HS-27A (cell line): ENCODE measurements at places on chromosomes 5 and 9.
A peak's percentile ranks its signal among the peaks of the same experiment; 100 is the strongest.

DNA sequence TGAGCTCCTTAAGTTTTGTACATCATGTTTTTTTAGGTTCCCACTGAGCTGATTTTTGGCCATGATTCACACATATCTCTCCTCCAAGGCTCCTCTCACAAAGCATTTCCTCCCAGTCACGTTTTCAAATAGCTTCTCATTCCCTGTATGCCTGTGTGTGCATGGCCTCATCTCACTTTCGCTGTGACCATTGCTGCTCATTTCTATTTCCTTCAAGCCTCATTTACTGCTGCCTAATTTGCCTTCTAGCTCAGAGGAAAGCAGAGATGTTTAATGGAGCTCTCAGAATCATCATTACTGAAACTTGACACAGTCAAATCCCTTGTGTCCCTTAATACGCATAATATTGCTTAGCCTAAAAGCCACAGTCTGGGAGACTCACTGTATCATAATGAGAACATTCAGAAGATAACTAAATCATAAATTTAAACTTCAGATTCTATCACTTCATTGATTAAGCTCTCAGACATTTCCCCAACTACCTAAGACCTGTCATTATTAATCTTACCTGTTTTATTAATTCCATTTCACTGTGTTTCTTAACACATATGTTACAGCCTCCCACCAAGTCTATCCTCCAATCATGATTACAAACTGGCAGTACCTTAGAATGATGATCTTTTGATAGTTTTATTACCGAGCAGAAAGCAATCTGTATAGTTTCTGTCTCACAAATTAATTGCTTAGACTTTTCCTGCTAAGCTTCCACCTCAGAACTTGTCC lies 278.3 kb upstream of the PTGER4 start:
- DNase-seq, result no peak

DNA sequence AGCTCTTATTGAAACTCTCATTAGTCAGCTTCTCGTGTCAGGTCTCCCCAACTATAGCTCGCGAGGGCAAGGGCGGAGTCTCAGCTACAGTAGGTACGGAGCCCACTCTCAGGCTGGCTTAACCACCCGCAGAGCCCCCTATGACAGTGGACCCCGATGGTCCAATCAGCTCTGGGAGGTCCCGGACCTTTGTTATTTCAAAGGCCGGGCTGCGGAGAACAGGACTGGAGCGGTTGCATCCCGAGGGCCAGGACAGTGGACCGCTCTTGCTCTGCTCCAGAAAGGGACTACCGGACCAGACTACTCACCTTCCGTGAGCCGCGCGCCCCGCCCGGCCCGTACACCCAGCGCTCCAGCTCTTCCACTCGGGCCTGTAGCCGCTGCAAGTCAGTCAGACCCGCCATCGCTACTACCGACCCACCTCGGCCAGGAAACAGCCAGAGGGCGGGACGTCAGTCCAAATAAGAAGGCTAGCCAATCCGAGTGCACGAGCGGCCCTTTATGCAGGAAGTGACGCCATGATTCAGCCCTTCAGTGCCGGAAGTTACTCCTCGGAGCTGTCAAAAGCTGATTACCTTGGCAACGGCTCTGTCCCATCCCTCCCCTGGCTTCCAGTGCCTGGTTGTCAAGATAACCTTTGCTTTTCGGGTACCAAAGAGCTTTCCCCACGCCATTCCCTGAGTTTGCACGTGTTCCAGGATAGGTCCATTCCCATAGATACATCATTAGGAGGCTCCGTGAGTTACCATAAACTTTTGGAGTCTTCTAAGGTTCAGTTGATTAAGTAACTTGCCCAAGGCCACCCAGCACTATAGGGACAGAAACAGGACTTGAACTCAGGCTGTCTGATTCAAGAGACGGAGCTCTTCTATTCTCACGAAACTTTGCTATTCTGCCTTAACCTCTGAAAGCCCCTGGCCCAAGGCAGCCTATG lies at the start of gene DCTN3:
Gene DCTN3, minus strand, starts transcription at position 435 of the 934 bp plus-strand sequence. Its CDS starts 31 bp downstream, at position 404.
- peak; percentile 88 for DNase-seq

GRCh38 chr5:177404641-177405179 lies 4.2 kb upstream of the PFN3 start:
- DNase-seq, result no peak

DNA sequence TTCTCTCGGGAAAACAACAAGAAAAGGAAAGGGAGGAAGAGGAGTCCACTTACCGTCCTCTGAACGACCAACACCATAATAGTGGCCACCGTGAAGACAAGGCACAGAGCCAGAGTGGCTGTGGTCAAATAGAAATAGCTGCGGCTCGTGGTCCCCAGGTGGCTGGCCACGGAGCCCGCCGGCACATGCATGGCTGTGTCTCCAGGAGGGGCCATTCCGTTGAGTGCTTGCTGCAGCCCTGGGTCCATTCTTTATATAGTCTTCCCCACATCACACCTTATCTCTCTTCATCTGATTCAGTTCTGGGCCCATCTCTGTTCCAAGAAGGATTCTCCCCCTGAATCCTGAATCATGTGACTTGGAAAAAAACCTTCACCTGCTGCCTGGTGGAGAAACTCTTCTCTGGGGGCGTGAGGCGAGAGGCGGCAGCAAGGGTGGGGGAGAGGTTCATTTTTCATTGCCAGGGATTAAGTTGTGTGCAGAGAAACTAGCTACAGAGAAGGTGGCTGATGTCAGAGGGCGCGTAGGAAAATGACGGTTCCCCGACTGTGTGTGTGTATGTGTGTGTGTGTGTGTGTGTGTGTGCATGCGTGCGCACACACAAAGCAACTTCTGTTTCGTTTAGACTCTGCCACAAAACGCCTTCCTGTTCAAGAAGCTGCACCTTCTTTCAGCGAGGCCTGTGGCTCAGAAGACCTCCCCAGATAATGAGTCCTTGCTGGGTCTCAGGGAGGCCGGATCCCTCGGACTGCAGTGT lies at the start of gene TNFSF8:
Gene TNFSF8, minus strand, starts transcription at position 536 of the 757 bp plus-strand sequence. Its CDS starts 288 bp downstream, at position 248.
- DNase-seq, result no peak

- no peak for DNase-seq
These were observed 76.8 kb downstream of the STK10 start for GRCh38 chr5:172110921-172111851.

GRCh38 chr9:137454145-137454596 lies 5.0 kb downstream of the NSMF start:
- no peak for DNase-seq

GRCh38 chr5:149887622-149888183 lies 56.9 kb downstream of the PDE6A start:
- DNase-seq, result peak; percentile 58

- DNase-seq, result no peak
These were observed 114.7 kb downstream of the GDNF start for GRCh38 chr5:37725185-37725584.

DNA sequence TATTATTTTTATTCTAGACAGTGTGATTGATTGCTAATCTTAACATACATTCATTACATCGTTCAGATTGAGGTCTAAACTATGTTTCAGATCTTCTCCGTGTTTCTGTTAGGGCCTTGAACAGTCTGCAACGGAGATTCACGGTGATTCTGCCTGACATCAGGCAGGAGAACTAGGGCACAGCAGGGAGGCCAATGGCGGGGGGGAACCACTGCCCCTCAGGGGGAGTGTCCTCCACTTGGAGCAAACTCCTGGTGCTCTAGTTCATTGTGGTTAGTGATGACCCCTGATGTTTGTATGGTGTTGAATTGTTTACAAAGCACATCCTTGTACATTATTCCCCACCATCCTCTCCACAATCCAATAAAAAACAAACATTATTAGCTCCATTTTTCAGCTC lies 173.5 kb downstream of the ZNF608 start:
- DNase-seq, result no peak

GRCh38 chr9:35923927-35924763 lies 14.9 kb downstream of the SPAAR start:
- DNase-seq, result peak; percentile 83

DNA sequence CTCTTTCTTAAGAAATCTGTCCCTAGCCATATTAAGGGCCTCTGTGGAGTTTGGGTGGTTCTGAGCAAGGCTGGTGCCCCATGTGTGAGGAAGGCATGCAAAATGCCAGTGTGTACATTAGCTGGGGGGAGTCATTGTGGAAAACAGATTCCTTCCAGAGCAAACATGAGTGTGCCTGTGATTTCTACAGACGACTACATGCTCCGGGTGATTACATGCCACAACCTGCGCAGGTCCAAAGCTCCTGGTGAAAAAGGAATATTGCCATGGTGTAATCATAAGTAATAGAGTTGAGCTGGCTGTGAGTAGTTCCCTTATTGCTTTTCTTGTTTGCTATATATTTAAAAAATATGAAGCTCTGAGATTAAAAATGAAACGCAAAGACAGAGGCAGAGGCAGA lies 102.1 kb downstream of the ACER2 start:
- no peak for DNase-seq

DNA sequence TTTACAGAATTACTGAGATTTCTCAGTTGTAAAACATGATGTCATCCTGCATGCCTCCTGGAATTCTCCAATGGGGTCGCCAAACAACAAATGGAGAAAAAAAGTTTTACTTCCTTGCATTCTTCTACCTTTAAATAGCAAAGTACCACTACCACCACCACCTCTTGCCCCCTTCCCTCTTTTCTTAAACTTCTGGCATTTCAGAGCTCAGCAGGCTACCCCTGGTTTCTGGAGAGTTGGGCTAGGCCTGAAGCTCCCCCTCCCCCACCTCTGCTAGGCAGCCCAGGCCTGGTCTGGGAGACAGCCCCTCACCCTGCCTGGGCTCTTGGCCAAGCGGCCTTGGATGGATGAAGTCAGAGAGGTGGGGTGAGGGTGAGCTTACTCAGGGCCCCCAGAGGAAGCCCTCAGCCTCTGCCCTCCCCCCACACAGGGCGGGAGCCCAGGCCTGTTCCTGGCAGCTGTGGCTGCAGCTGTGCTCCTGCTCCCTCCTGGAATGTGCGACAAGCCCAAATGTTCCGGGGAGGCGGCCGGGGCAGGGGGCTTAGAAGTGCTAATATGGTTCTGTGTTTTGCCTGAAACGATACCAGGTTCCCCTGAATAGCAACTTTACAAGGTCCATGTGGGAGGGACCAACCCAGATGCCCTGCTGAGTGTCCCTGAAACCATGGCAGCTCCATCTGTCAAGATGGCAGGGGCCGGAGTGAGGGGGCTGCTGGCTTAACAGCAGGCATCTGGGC lies 6.0 kb upstream of the CCIN start:
- no peak for DNase-seq

DNA sequence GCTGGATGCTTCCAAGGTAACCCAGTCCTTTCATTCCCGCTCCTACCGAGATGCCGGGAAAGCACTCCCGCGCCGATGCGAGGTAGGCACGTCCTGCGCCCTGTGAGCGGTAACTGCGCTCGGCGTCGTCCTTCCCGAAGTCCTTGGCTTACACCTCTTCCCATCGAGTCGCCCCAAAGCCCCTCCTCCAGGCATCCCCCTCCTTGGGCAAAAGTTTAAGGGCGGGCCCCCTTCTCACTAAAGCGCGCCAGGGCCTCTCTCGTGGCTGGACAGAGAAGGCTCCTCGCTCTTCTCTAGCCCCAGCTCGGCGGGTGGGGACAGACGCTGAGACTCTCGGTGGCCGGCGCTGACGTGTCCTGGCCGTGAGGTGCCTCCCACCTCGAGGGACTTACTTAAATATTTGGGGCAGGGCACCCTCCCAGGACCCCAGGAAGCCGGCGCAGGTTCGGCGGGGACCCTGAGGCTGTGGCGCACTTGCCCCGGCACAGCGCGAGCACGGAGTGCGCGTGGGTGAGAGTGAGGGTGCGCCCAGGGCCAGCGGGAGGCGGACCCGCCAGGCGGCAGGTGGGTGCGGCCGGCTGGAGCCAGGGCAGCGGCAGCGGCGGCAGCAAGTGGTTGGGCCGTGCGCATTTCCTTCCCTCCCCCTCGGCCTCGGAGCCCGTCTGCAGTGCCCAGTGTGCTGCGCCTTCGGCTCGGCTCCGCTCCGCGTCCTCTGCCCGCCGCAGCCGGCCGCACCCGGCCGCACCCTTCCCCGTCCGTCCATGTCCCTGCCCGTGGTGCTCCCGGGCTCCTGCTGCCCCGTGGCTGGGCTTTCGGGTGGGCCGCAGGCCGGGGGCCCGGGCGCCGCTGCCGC lies at the start of gene ENTREP1:
Gene ENTREP1, plus strand, starts transcription at position 667 of the 853 bp plus-strand sequence. Its CDS starts 95 bp downstream, at position 762.
- DNase-seq, result no peak

GRCh38 chr5:165805756-165806155 lies 2300.3 kb downstream of the MAT2B start:
- DNase-seq, result no peak

GRCh38 chr9:79237861-79238260 lies 333.9 kb upstream of the TLE4 start:
- no peak for DNase-seq

DNA sequence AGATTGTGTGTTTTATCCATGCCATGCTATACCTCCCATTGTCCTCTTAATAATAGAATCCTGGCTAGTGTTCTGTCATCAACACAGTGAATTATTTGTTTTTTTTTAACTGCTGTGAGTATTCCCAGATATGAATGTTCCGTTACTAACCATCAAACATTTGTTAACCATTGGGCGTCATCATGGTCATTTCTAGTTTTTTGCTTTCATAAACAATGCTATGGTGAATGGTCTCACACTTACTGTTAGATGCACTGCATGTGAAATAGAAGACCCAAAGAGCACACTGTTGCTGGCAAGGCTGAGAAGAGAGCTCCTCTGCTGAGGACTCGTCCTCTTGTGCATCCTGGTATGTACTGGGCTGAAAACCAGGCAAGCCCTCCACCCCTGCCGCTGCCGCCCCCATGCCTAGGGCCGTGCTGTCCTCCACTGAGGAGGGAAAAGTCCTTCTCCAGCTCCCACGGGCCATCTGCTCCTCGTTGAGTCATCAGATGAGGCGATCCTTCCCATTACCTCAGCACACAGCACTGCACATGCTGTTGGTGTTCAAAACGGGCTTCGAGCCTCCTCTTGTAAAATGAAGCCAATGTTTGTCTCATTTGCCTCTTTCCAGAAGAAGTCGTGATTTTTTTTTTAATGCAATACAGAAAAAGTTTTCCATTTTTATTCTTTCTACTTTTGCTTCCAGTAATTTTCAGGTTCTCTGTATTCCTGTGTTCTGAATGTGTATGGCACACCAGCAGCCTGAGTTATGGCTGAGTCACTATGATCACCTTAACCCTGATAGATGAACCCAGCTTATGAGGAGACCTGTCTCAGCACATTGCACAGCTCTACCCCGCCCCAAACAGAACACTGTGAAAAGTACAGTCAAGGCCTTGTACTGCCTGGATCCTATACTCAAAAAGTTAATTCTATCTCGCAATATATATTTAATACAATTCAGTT lies 219.0 kb downstream of the AOPEP start:
- DNase-seq, result no peak

- DNase-seq, result no peak
These were observed 548.9 kb downstream of the BNC2 start for GRCh38 chr9:16321461-16322119.

GRCh38 chr9:120922404-120923195 lies 4.0 kb downstream of the TRAF1 start:
- DNase-seq, result no peak

- no peak for DNase-seq
These were observed 366.6 kb downstream of the FGF10 start for GRCh38 chr5:44022622-44023021.

- DNase-seq, result no peak
These were observed 22.8 kb downstream of the NKD2 start for GRCh38 chr5:1031306-1031959.
